ENCODE measurements at places on chromosomes 13 and 19. TPM values are rescaled to one million over a fixed set of nuclear protein-coding genes. Genes with fewer than 3 reads are reported as not detected.

Gene MATK
- total RNA-seq: not detected

Gene KLK3
- total RNA-seq: not detected

Gene IGFL1
- not detected for total RNA-seq

DNA sequence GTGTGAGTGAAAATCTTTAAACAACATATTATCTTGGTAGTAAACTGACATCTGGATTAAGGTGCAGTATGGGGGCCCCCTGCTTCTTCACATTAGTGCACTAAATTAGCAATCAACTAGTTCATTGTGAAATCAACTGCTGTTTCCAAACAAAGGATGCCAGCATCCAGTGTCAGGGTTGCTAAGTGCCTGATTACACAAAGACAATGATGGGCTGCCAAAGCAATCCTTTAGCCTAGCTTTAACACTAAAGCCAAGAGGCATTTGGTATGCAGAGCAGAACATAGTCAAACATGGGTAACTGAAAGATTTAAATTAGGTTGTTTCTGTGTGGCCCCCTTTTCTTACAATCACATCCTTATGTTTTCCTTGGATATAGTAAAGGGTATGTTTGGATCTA, 543.1 kb upstream of the SLITRK5 start:
- no peak for DNase-seq

- DNase-seq: no peak
Measured at GRCh38 chr13:110418944-110419343, 111.9 kb downstream of the COL4A2 start.

Gene CEACAM7
- total RNA-seq: not detected

- DNase-seq: no peak
Measured at GRCh38 chr13:44719857-44720671, 143.9 kb upstream of the TSC22D1 start.

DNA sequence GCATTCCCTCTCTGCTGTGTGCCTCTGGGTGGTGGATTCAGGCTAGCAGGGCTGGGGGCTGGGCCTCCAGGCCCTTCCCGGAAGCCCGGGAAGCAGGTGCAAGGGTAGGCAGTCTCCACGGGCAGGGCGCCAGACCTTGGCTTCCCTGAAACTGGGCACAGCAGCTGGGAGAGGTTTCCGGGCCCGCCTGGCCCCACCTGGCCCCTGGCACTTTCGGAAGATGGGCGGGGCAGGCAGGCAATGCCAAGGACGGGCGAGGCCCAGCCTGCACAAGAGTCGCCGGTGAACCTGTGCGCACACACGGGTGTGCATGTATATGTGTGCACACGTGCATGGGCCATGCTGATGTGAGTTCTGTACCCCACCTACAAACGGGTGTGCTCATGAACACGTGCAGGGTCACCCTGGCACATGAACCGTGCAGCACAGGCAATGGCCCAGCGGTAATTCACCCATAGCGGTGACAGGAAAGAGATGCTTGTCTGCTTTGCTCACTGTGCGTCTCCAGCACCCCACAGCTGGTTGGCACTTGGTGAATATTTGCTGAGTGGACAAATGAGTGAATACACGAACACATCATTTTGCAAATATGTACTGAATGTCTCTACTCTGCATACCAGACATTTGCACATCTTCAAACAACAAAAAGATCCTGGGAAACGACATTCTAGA, 15.3 kb downstream of the GADD45B start:
- DNase-seq: peak; percentile 89

GRCh38 chr19:46009530-46010510, 13.0 kb downstream of the PGLYRP1 start:
- DNase-seq: peak; percentile 80

Gene ZNF578
- total RNA-seq: not detected

Gene C1QTNF9
- total RNA-seq: 0.37 TPM

DNA sequence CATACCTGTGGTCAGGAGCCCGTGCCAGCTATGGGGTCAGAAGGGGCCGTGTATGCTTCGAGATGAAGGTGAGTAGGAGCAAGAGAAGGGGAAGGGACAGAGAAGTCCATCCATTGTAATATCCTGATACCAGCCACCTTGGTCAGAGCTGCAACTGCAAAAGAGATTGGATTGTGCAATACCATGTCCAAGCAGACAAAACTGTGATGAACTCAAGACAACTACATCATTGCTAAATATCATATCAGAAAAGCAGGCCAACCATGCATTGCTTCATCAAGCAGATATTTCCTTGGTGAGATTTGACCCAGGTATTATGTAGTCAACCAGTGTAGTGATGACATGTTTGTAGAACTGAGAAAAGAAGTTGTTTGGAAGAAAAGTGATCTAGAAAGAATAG, 12.1 kb downstream of the HNRNPUL1 start:
- no peak for DNase-seq

DNA sequence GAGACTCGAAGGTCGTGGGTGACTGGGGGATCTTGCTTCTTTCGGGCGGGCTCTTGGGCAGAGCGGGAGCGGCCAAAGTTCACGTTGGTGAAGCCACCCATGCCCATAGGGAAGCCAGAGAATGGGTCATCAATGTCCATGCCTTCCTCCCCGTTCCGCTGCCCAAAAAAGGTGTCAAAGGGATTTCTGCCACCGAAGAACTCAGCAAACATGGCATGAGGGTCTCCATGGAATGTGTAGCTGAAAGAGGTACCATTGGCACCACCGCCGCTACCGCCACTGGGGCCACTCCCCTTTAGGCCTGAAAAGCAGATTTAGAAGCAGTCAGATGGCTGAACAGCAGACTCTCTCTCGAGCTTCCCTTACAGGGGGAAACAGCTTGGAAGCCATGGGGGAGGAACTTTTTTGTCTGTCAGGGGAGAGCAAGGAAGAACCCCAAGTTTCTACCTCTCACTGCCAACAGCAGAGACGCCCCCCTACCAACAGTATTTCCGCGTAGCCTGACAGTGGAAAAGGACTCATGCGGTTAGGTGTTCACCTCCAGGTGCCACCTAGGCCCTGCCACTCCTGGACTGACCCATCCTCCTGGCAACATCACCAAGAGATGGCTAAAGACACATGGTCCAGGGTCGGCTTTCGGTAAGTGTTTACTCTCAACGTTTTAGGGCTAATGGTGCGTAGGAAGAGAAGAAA, 1.3 kb downstream of the DNAJB1 start:
- peak; percentile 50 for DNase-seq

GRCh38 chr13:59476366-59476765, 687.4 kb downstream of the DIAPH3 start:
- peak; percentile 56 for DNase-seq
